ENCODE measurements at places on chromosomes 11 and 22.

- DNase-seq: no peak
These were observed 65.1 kb downstream of the PRSS23 start for GRCh38 chr11:86865436-86865835.

DNA sequence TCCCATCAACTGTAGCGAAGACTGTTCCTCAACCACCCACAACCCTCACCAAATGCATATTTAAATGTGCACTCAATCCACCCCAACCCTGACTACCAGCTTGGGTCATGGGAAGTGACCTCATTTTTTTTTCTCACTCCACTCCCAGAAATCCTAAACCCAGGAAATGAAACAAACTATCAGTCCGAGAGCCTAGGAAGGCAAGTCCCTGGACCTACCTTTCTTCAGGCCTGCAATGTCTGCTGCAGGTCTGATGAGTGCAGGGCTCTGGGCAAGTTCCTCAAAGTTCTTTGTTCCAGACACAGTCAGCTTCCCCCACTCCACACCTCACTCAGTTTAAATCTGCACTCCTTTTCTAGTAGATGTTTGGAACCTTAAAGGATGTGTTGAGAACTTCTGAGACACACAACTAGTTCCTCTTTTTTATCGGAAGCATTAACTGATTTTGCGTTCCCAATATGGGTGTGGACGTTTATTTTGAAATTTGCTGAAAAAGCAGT, at the start of gene MS4A4E:
TSS of gene MS4A4E (minus strand) at position 398 of the 500 bp plus-strand sequence. CDS start 13,082 bp downstream, outside the sequence.
- no peak for DNase-seq

DNA sequence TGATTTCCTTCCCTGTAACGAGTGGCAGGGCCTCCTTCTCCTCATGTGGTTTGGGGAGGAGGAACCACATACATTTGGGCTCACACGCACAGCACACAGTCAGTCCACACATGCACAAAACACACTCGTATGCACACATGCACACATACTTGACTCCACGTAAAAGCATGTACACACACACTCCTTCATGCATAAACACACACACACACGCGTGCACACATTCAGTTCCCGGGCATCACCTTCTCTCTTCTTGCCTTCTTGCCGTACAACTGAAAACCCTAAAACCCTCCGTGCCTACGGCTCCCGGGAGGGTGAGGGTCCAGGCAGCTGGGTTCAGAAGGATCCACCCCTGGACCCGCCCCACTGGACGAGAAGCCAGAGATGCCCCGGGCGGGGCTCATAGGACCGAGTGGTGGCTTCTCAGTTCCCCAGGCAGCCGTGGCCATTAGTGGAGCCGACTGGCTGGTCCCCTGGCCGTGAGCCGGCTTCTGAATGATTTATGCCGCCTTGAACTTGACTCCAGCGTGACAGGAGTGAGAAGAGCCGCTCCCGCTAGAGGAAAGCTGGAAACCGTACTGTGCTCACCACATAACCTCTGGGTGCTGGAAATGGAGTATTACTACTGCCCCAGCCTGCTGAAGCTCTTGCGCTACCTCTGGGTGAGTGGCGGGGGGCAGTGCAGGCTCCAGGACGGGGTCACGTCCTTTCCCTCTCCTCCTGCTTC, 117.4 kb downstream of the KIAA1671 start:
- no peak for DNase-seq

- DNase-seq: no peak
These were observed 31.7 kb downstream of the TPCN2 start for GRCh38 chr11:69080257-69080995.

DNA sequence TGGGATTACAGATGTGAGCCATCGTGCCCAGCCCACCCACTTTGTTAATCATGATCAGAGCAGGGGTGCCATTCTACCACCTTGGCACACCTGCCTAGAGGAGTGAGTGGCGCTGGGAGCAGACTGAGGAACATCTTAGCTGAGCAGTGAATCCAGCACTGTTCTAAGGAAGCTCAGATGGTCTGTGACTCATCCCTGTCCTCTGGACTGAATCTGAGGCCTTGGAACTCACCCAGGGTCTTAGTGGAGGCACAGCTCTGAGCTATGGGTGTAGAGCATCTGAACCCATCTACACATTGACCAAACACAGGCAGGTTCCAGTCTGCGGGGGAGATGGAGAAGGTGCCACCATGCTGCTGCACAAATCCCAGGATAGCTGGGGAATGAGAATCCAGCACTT, 14.9 kb downstream of the PGAP2 start:
- DNase-seq: no peak

- no peak for DNase-seq
These were observed 13.5 kb downstream of the PLET1 start for GRCh38 chr11:112247201-112247600.

All from NCI-H748 treated with DMSO at 0.1 percent for 48 hours (cell line).